ENCODE measurements at places on chromosomes 4 and X.

- no peak for DNase-seq
Observed at GRCh38 chr4:170386511-170386910, 296.8 kb upstream of the AADAT start.

DNA sequence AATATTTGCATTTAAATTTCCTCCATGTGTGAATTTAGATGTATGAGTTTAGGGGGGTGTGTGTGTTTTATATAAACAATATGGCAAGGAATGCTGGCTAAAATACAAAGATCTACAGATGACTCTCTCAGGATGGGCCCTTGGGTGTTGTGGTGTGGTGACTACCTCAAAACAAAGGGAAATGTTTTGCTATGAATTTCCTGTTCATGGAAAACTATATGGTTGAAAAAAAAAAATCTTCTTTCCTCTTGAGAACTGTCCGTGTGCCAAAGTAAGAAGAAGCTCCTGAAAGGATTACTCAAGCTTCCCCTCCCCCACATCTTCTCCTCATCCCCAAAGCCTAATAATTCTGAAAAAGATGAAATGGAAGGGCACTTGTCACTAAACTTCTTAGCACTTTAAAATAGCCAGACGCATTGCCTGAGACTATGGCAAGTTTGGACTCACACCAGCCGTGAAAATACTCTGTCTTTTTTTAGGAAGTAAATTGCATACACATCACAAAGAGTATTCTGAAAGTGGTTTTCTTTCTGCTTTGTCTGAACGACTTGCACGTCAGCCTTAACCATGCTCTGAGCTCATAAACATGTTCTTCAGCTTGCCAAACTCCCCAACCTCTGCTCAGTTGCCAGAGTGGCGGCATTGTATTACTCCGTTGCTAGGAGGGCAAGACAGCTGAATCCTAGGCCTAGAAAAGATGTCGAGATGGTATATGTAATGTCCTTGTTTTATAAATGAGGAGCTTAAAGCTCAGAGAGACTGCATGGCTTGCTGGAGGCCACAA is 250.4 kb upstream of the JADE1 start:
- DNase-seq, result no peak

- no peak for DNase-seq
Observed at GRCh38 chrX:7444967-7445366, 297.0 kb upstream of the PUDP start.

- DNase-seq, result no peak
Observed at GRCh38 chrX:11329021-11329420, 35.8 kb downstream of the AMELX start.

- DNase-seq, result no peak
Observed at GRCh38 chrX:70176938-70177533, at the start of gene DGAT2L6. DGAT2L6 (plus strand) TSS chrX:70177483; CDS start chrX:70177583, 100 bp downstream.

DNA sequence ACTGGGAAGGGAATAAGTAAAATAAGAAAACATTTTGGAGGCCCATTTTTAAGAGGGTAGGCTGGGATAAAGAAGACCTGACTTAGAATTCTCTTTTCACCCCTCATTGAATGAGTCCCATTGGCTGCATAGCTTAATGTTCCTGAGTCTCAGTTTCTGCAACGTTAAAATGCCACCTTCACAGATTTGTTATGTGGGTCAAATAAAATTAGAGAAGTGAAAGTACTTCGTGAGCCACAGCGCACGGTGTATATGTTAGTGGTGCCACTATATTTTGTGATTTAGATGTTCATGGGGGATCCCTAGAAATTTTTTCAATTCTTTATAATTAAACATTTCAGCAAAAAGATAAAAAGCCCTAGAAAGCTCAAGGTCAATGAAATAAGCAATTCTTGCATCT is 109.2 kb upstream of the HS3ST1 start:
- DNase-seq, result no peak

- no peak for DNase-seq
Observed at GRCh38 chrX:153514259-153514658, 3.2 kb upstream of the ATP2B3 start.

DNA sequence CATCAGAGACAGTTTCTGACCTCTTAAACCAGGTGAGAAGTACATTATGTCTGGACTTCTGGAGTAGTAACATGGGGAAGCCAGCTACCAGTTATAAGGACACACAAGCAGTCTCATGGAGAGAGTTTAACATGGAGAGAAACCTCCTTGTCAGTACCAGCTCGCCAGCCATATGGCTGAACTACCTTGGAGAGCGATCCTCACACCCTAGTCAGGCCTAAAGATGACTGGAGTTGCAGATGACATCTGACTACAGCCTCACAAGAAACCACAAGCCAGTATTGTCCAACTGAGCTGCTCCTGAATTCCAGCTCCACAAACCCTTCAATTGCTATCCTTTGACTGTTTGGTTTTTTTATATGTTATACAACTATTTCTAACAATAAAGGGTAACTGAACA is 49.8 kb downstream of the PDHA2 start:
- no peak for DNase-seq

GRCh38 chr4:81783558-81783957 is 311.9 kb upstream of the RASGEF1B start:
- no peak for DNase-seq

DNA sequence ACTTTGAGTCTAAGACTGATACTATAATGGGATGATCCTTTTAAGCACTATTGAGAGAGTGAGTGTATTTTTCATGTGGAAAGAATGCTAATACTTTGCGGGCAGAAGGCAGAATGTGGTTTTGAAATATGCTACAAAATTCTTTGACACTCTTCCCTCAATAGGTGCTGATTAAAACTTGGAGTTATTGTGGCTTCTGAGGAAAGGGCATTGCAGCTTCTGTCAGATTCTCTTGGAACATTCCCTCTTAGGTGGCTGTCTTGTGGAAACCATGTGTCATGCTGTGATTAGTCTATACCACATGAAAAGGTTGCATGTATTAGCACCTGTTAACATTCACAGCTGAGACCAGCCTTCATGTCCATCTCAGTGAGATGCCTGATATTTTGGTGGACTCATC is 547.0 kb downstream of the STIM2 start:
- no peak for DNase-seq

DNA sequence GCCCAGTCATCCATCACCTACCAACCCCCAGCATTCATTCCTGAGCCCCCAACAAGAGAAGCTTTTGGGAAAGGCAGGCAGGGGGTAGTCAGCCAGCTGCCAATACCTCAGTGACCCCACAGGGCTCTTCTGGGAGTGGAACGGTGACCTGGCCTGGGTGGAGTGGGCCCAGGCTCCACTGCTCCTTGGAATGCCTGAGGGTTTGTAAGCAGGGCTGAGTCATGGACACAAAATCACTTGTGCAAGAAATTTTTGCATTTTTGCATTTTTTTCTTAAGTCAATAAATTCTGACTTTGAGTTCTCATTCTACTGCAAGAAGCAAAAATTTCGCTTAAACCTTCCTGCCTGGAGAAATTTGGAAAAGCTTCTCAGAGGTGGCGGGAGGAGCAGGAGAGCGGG is 18.5 kb downstream of the SORCS2 start:
- no peak for DNase-seq

DNA sequence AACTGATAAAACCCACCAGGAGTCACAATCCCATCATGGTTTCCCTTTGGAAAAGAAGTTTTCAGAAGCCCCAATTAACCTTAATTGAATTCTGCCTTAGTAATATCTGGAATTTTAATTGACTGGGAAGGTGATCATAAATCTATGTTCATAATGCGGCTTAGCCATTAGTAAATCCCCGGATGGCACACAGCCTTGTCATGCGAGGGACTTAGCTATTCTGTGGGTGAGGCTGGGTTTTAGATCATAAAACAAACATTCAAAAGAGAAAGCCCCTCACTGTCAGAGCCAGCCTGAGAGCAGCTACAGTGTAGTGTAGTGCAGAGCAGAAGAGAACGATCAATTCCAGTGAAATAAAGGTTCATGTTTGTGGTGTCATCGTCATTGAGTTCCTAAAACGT is 124.0 kb upstream of the NOCT start:
- DNase-seq, result no peak

GRCh38 chrX:7346021-7346420 is 198.1 kb upstream of the PUDP start:
- no peak for DNase-seq

DNA sequence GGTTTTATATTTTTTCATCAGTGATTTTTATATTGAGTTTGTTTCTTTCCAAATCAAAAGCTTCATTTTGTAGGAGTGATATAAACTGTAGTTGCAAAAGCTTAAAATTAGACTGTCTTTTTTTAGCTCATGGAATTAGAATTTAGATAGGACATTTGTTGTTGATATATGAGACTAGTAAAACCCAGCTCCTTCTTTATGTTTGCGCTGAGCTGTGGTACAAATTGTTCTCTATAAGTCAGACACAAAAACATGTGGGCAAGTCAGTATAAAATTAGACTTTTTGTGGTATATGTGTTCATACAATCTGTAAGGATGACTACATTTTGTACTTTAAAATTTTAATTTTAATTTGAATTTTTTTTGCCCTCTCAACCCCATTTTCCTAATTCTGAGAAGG is 18.3 kb downstream of the FHIP1A start:
- DNase-seq, result no peak

DNA sequence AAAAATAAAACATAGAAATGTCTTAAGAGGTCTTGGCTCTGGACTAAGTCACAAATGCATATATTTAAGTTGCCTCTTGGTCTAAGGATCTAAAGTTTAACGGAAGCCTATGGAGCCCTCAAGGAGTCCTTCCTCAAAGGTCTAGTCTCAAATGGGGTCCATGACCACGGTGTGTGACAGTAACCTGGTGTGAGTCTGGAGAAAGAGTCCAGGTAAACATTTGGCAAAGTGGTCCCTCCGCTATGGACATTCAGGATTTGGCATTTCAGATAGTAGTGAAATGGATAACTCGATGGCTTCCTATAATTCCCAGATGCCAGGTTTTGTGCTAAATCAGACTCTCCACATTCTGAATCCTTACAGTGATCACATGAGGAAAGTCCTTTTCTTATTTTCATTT is 44.2 kb downstream of the RHOH start:
- DNase-seq, result no peak

DNA sequence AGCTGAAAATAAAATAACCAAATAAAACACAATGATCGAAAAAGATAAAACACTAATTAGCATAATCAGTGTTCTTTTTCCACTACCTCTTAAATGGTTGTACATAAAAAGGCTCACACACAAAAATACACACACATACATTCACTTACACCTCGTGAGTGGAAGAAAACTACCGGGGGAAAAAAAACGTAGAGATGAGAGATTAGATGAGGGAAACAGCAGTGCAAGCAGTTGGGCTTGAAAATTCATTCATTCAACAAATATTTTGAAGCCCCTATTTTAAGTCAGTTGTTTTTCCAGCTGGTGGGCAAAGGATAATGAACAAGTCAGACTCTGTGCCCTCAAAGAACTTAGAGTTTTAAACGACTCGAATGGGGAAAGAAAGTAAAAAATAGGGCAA is 1.0 kb downstream of the TBCK start:
- no peak for DNase-seq

GRCh38 chr4:118155516-118155915 is 121.2 kb downstream of the NDST3 start:
- DNase-seq, result no peak

- no peak for DNase-seq
Observed at GRCh38 chr4:142169216-142169615, 532.8 kb downstream of the IL15 start.

DNA sequence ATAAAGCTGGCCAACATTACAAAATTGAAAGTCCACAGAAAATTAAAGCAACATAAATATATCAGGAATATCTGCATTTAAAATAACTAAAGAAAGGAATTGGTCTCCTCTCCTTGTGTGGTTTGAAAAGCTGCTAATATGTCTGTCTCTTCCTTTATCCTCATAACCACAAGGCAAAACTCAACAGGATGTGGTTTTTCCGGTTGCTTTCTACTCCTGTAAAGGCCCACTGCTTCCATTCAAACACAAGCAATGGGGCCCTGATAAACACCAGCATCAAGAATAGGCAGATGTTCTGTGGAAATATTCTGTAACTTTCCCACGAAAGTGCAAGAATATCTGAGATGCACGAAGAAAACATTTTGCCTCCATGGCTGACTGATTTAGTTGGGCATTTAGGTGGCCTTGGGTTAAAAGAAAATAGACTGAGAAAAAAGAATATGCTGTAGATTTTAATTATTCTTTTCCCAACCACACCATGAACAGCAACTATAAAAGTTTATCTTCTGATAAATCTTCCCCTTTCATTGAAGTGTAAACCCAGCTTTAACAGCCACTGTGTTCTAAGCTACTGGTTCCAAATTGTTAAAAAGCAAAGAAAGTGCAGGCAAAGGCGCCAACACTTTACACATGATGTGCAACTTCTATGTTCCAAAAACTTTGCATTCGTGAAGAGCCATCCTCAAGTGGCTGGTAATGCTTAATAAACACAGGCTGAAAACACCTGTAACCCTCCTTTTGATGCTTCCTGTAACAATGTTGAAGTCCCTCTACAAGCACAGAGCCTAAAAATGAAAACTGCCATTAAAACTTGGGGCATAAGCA is 50.5 kb upstream of the NDST3 start:
- DNase-seq, result no peak

GRCh38 chrX:7889680-7890079 is 37.5 kb downstream of the PNPLA4 start:
- no peak for DNase-seq

DNA sequence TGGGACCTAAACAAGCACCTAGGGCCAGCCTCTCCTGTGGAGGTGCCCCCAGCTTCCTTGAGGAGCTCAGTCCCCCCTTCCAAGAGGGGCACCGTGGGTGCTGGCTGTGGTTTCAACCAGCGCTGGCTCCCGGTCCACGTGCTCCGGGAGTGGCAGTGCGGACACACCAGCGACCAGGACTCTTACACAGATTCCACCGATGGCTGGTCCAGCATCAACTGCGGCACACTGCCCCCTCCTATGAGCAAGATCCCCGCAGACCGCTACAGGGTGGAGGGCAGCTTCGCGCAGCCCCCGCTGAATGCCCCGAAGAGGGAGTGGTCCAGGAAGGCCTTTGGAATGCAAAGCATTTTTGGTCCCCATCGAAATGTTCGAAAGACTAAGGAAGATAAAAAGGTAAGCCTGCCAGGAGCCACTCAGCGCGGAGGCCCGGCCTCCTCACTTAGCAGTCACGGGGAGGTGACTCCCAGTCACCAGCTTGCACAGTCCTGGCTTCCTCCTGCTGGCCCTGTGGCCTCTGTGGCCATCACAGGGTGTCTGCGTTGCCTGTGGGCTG is 24.9 kb downstream of the RGS12 start:
- DNase-seq, result no peak
